Glutamatergic neuron (in vitro differentiated cells): ENCODE measurements at places on chromosomes 12 and 14. TPM values are rescaled to one million over a fixed set of nuclear protein-coding genes. Genes with fewer than 3 reads are reported as not detected.

DNA sequence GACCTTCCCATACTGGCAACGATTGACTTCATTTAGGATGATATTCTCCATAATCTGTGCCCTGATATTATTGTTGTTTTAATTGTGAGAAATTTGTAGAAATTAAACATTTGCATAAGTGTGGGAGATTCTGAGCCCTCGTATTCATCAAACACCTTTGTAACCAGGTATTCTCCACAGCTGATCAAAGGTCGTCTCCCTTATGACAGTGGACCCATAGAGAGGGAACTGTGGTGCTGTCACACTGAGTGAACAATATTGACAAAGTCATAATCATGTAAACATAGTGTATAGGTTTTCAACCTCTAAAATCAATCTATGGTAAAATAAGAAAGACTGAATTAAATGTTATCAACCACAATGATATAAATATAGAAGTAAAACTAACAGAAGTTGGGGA lies 14.9 kb upstream of the PLEKHG3 start:
- peaks cover 3% of the 10 kb centered on the region for H3K4me1 ChIP-seq
- no peak overlapping the region for H3K4me3 ChIP-seq
- no peak for DNase-seq

GRCh38 chr12:122471324-122472226 lies 29.2 kb downstream of the ZCCHC8 start:
- H3K4me3 ChIP-seq: no peak overlapping the region
- H3K27me3 ChIP-seq: peaks cover 5% of the 10 kb centered on the region
- no peak for DNase-seq
- H3K4me1 ChIP-seq: no peaks in the 10 kb centered on the region

The B3GNT4 gene
- total RNA-seq: 1.8 TPM

The RASAL1 gene
- not detected for total RNA-seq
